ENCODE measurements at places on chromosomes 3 and 15.
A peak's percentile ranks its signal among the peaks of the same experiment; 100 is the strongest.

DNA sequence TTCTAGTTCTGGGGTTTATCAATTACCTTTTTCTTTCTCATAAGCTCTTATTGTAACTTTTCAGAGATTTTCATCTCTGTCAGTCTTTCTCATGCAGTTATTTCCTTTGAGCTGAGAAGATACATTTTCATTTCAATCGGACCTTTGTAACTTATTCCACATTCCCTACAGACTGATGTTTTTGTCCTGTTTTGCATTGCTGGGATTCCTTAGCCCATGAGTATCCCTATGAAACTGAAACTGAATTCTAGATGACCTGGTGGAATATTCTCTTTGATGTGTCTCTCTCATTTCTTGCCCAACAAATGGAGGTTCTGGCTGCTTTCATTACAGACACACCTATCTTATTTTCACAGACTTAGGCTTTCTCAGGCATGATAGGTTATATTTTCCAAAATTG, 10.5 kb upstream of the EPHA6 start:
- DNase-seq = no peak

- no peak for DNase-seq
Measured at GRCh38 chr3:48432411-48433371, 2.8 kb upstream of the PLXNB1 start.

- DNase-seq = no peak
Measured at GRCh38 chr3:70137366-70137765, 137.8 kb downstream of the SAMMSON start.

DNA sequence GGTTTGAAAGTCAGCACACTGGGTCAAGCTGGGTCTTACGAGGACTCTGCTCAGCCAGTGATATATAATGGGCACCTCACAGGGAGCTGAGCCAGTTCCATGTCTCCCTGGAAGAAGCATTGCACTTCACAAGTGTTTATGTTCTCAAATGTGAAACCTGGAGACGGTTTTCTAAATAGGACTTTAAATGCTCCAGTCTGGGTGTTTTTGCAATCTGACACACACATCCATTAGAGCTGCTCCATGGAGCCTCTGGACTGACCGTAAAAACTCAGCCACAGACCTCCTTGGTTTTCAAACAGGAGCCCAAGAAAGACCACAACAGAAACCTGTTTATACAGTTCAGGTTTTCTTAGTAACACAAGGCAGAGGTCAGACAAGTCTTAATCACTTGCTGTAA, 201.3 kb upstream of the LRIG1 start:
- DNase-seq = no peak

- no peak for DNase-seq
Measured at GRCh38 chr15:80234883-80235282, 17.1 kb downstream of the CTXND1 start.

GRCh38 chr3:36904641-36905040, 40.2 kb downstream of the TRANK1 start:
- DNase-seq = no peak

- DNase-seq = peak; percentile 31
Measured at GRCh38 chr3:196423044-196423781, 9.0 kb downstream of the UBXN7 start.

DNA sequence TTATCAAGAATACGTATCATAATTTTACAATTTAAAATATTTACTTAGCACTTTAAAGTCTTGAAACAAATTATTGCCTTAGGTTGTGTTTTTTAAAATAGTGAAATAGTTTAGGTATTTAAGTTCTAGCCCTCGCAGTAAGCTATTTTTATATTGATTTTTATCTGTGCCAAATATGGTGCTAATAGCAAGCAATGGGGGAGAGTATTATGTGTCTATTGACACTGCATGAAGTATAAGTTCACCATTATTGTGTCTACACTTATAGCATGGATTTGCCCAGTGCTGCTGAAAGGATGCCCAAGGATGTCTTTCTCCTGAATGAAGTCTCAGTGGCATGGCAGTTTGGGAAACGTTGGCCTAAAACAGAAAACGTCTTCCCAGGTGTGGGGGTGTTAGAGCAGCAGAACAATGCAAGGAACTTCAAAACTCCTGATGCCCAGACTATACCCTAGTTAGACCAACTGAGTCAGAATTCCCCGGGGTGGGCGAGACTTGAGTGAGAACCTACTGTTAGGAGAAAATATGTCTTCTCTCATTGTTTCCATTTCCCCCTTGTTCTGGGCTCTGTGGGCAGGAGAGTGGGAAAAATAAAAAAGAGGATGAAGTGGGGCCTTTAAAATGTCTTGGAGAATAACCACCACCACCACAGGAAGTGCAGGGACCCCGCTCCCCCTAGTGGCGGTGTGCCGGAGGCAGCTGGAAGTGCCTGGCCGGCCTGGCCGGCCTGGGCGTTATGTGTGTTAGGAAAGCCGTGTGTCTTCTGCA, 104.2 kb upstream of the SLC7A14 start:
- peak; percentile 20 for DNase-seq

GRCh38 chr3:172107403-172107802, 68.0 kb downstream of the FNDC3B start:
- no peak for DNase-seq

- no peak for DNase-seq
Measured at GRCh38 chr15:78739996-78740903, 71.0 kb downstream of the ADAMTS7 start.

GRCh38 chr15:99562238-99562637, 3.5 kb upstream of the MEF2A start:
- no peak for DNase-seq

GRCh38 chr15:57667171-57667849, 39.2 kb upstream of the POLR2M start:
- no peak for DNase-seq

DNA sequence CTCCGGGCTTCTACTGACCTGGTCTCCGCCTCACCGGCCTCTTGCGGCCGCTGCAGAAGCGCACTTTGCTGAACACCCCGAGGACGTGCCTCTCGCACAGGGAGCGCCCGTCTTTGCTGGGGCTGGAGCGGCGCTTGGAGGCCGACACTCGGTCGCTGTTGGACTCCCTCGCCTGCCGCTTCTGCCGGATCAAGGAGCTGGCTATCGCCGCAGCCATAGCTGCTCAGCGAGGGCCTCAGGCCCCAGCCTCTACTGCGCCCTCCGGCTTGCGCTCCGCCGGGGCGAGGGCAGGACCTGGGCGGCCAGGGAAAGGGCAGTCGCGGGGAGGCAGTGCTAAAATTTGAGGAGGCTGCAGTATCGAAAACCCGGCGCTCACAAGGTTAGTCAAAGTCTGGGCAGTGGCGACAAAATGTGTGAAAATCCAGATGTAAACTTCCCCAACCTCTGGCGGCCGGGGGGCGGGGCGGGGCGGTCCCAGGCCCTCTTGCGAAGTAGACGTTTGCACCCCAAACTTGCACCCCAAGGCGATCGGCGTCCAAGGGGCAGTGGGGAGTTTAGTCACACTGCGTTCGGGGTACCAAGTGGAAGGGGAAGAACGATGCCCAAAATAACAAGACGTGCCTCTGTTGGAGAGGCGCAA, 319.2 kb downstream of the FGF12 start:
- no peak for DNase-seq

DNA sequence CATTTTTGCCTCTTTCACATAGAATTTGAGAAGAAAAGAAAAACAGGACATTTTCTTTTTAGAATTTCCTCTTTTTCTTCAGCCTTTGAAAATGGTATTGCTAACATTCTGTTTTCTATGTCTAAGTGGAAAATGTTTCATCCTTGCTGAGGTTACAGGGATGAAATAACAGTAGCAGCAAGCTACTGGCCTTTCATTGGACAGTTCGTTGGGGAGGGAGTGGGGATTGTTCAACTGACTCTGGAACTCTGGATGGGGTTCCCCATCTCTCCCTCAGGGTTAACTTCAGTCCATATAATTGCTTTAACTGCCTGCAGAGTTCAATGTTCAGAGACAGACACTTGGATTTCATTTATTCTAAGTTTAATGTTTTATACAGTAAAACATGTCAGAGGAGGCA, 346.0 kb downstream of the NLGN1 start:
- DNase-seq = no peak

DNA sequence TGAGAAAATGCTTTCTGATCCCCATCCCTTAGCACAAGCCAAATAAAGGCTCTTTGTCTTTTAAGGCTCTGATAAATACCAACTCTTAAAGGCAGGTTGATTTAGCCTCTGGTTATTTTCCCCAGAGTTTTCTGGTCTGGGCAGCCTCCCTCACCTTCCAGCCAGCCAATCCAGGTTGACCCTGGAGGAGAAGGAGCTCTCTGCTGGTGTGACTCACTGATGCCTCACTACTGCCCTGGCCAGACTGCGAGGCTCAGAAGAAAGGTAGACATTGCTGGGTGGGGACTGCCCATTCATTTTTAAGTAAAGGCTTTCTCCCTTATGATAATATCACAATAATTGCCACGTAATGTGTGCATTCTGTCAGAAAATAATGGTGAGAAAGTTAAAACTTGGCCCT, 37.1 kb downstream of the SLCO3A1 start:
- no peak for DNase-seq

DNA sequence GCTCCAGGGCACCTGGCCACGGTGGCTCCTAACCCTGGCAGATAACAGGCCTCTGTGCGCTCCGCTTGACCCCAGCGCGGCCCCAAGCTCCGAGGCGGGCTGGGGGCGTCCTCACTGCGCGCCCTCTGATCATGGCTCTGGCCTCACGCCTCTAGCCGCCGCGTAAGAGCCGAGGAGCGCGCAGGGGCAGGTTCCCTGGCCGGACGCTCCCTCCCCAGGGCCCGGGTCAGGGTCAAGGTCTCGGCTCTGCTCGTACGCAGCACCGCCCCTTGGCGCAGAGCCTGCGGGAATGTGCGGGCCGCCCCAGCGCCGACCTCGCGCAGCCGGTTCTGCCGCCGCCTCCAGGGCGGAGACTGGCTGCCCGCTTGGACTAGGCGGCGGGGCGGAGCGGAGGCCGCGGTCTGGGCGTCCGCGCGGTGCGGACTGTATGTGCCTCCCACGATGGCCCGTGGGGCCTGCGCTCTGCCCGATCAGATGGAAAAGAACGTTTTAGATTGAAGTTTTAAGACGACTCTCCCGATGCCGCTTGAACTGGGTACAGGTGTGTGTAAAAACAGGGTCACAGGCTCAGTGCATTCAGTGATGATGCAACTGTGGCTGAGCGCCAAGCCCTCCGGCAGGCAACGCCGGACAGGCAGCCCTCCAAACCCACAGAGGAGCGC, 40.8 kb downstream of the CHST14 start:
- DNase-seq = no peak

DNA sequence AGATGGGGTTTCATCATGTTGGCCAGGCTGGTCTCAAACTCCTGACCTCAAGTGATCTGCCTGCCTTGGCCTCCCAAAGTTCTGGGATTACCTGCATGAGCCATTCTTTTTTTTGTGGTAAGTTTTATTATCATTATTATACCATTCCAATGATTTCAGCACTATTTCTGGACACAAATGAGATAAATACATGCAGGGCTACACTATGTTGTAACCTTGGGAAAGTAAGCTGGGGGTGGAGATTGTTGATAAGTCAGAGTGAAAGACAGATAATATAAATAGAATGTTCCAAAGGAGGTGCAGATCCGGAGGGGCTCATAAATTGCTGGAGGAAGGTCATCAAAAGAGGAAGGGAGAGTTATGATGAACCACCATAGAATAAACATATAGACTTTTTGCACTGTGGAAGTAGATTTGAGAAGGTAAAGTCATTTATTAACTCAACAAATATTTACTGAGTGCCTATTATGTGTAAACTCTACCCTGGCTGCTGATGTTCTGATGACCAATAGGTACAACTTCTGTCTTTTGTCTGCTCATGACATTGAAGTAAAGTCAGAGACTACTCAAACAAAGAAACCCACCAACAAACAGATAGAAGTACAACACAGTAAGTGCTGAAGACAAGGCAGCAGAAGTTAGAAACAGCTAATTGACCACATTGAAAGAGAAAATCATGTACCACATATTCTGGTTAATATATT, 478.9 kb upstream of the GOLIM4 start:
- DNase-seq = no peak

DNA sequence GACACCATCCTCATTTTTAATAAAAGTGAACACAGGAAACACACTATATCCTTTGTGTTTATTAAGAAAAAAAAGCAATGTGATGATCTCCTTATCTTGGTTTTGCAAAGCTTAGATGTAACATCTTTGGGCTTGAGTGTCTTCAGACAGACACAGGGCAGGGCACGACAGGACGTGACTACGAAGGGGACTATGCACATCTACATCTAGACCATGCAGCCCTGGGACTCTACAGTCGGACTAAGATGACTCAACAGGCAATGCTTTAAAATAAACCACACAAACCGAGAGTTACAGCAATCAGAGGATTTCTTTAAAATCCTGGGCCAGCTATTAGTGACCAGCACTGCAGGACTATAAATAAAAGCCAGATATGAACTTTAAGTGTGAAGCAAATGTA, 22.8 kb upstream of the TM2D3 start:
- no peak for DNase-seq

- no peak for DNase-seq
Measured at GRCh38 chr3:188197388-188197847, 43.5 kb downstream of the LPP start.

DNA sequence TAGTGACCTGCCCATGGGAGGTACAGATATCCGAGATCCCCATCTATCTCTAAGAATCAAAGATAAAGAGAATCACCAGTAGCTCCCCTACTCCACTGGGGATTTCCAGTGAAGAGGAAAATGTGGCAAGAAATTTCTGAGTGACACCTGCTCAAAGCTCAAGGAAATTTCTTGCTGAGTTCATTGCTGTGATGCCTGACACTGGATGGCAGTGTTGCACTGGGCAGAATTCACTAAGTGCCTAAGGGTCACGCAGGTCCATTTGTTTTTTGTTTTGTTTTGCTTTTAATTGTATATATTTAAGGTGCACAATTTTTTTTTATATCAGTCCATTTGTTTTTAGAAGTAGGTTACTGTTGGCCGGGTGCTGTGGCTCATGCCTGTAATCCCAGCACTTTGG, 109.5 kb upstream of the KCNAB1 start:
- no peak for DNase-seq

Data from NCI-H524 treated with DMSO at 0.1 percent for 48 hours (cell line).